ENCODE measurements at places on chromosomes 3 and 15. TPM values are rescaled to one million over a fixed set of nuclear protein-coding genes. Genes with fewer than 3 reads are reported as not detected.

- H3K36me3 ChIP-seq, result no peaks in the 10 kb centered on the region
- H3K4me1 ChIP-seq, result no peaks in the 10 kb centered on the region
- H3K27me3 ChIP-seq, result peaks cover 12% of the 10 kb centered on the region
- no peak for DNase-seq
- H3K4me3 ChIP-seq, result no peak overlapping the region
Observed at GRCh38 chr15:31269816-31270575, 56.6 kb upstream of the KLF13 start.

UCN2 gene
- 2.8 TPM for total RNA-seq

DNA sequence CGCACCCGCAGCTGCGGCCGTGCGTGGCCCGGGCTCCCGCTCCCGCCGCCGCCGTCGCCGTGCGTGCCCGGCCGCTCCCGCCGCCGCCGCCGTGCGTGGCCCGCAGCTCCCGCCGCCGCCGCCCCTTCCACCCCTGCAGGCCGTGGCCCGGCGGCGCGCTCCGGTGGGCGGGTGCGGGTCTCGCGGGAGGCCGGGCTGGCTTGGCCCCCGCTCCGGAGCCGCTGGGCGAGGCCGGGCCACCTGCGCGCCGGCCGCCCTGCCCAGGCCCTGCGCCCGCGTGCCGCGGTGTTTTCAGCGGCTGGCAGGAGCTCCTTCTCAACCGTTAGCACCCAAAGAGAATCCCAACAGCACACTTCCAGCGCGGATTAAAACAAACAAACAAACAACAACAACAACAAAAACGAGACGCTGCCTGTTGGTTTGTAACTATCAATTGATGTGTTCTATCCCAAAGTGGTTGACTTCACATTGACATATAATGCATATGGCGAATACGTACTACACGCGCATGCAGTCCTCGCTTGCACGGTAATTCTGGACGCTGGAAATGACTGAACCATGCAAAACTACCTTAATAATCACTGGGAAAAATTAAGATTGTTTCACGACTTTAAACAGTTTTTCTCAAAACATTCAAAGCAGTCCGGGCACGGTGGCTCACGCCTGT, 113.7 kb upstream of the GOLGA8J start:
- H3K4me1 ChIP-seq, result no peaks in the 10 kb centered on the region
- H3K27me3 ChIP-seq, result no peaks in the 10 kb centered on the region
- no peak overlapping the region for H3K27ac ChIP-seq
- H3K4me3 ChIP-seq, result no peak overlapping the region

GRCh38 chr3:126780666-126781065, 76.6 kb downstream of the CHCHD6 start:
- H3K4me1 ChIP-seq, result peaks cover 27% of the 10 kb centered on the region
- no peak for DNase-seq
- H3K36me3 ChIP-seq, result no peaks in the 10 kb centered on the region
- H3K4me3 ChIP-seq, result no peak overlapping the region

- peak; percentile 30 for DNase-seq
- H3K27me3 ChIP-seq, result peaks cover 5% of the 10 kb centered on the region
- H3K36me3 ChIP-seq, result no peaks in the 10 kb centered on the region
- H3K4me1 ChIP-seq, result no peaks in the 10 kb centered on the region
Observed at GRCh38 chr3:187368251-187369088, at the start of gene RTP4. Gene RTP4, plus strand, starts transcription at chr3:187368385. Its CDS starts 57 bp downstream, at chr3:187368442.

GRCh38 chr15:54810496-54810895, 386.2 kb downstream of the RSL24D1 start:
- H3K4me3 ChIP-seq, result no peak overlapping the region
- no peaks in the 10 kb centered on the region for H3K36me3 ChIP-seq
- H3K27ac ChIP-seq, result no peak overlapping the region
- no peaks in the 10 kb centered on the region for H3K27me3 ChIP-seq

- H3K4me3 ChIP-seq, result no peak overlapping the region
- H3K27ac ChIP-seq, result no peak overlapping the region
- H3K36me3 ChIP-seq, result no peaks in the 10 kb centered on the region
- no peaks in the 10 kb centered on the region for H3K4me1 ChIP-seq
- no peak for DNase-seq
Observed at GRCh38 chr3:159897331-159898075, 91.1 kb upstream of the IL12A start.
